Fibroblast of mammary gland (primary cell): ENCODE measurements at places on chromosomes 5 and 9.

- DNase-seq: no peak
Measured at GRCh38 chr5:132435886-132436285, 54.7 kb downstream of the IRF1 start.

DNA sequence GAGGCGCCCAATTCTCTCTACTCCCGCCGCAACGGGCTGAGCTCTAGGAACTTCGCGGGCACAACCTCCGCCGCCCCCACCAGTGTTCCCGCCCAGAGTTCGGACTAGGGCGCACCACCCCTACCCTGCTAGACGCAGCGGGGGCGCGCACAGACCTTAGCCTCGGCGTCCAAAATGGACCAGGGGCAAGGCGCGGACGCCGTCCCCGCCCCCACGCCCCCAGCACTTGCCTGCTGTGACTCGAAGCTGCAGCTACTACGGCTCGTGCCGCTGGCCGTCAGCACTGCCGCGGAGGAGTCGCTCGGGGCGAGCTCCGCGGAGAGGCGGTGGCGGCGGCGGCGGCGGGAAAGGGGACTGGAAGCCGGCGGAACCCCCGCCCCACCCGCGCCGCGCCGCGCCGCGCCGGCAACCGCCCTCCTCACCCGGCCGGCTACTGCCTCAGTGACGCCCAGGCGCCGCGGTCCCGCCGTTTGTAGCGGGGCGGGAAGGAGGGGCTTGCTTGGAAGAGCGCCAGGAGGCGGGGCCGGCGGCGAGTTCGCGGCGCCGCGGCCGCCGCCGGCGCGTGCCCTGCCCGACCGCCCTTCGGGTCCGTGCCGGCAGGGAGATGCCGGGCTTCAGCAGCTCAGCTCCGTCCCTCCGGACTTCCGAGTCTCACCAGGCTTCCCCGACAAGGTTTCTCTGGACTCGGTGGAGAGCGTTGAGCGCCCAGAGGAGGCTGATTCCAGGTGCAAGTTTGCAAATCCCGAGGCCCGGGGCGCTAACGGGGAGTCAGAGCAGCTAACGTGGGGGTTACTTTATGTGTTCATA lies 4.5 kb downstream of the ELAVL2 start:
- DNase-seq: no peak

DNA sequence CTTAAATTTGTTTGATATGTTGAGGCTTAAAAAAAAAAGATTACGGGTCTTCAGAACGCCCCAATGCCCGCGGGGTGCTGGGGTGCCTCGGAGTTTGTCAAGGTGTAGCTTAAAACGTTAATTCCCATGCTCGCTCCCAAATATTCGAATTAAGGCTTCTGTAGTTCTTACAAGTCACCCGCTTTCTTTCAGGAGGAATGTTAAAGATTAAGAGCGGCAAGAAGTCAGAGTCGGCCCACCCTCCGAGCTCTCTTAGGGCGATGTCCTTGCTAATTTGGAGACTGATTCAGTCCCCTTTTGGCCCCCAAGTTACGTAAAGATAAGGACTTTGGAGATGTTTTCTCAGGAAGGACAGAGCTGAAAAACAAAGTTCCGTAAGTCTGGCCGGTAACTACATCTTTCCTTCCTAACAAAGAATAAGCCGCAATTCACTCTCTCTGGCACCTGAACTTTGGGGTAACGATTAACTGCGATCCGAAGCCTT lies 746 bp upstream of the NPM1 start:
- DNase-seq: no peak

- no peak for DNase-seq
Measured at GRCh38 chr9:126204708-126205225, 121.9 kb upstream of the MVB12B start.

GRCh38 chr9:12640866-12641636 lies 52.1 kb upstream of the TYRP1 start:
- DNase-seq: no peak

DNA sequence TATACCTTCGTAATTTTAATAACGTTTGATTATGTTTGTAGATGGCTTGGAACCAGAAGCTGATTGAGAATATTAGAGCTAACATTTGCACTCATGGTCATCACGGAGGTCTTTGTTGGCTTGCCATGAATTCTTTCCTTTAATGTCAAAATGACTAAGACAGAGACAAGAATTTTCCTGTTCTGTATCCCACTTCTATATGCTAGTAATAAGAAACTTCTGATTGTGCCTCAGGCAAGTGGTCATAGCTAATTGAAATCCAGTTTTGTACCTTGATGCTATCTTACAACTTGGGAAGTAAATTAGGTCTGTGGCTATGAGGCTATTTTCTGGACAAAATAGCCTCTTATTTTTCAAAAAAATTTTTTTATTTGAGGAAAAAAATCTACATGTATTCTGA lies 167.6 kb downstream of the RANBP17 start:
- DNase-seq: no peak

- peak; percentile 49 for DNase-seq
Measured at GRCh38 chr5:124059200-124059599, 547.2 kb downstream of the CSNK1G3 start.

DNA sequence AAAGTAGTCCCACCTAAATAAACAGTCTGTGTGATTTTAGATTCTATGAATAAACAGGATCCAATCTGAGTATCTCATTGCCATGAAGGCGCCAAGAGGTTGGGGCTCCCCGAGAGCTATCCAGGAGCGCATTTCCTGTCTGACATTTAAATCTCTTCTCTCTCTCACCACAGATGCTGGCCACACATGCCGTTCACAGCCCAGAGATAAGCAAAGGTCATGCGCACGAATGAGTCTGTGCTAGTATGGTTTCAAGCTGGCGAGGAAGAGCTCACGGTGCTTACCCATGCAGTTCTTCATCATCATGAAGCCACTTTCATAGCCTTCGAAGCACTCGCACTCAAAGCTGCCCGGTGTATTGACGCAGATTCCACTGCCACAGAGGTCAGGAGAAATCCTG lies 199.4 kb downstream of the FBN2 start:
- DNase-seq: no peak

- peak; percentile 36 for DNase-seq
Measured at GRCh38 chr9:20270161-20270560, 352.1 kb downstream of the MLLT3 start.

GRCh38 chr5:177588413-177588909 lies 3.5 kb upstream of the TMED9 start:
- DNase-seq: no peak

GRCh38 chr5:116681334-116682013 lies 106.9 kb upstream of the SEMA6A start:
- DNase-seq: no peak

GRCh38 chr5:179816401-179816795 lies 4.3 kb upstream of the SQSTM1 start:
- DNase-seq: no peak

DNA sequence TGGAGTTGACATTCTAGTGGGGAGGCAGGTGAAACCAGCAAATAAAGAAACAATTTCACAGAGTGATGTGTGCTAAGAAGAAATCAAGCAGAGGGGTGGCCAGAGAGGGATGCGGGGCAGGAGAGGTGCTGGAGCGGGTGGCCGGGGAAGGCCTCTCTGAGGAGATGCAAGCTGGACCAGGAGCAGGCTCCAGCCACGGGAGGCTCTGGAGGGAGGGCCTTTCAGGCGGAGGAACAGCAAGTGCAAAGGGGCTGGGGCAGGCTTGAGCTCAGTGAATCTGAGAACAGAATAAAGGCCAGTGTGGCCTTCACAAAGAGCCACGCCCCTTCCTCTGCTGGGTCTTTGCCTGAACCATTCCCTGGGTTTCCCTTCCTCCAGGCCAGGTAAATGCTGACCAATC lies 73.2 kb upstream of the NEURL1B start:
- DNase-seq: no peak

GRCh38 chr5:176743868-176744583 lies 66.3 kb upstream of the UNC5A start:
- no peak for DNase-seq

- no peak for DNase-seq
Measured at GRCh38 chr5:8839361-8840055, 706.4 kb downstream of the SEMA5A start.
